C1 segment of cervical spinal cord (tissue), 14 donors: ENCODE measurements at places on chromosomes 1 and 21.

DNA sequence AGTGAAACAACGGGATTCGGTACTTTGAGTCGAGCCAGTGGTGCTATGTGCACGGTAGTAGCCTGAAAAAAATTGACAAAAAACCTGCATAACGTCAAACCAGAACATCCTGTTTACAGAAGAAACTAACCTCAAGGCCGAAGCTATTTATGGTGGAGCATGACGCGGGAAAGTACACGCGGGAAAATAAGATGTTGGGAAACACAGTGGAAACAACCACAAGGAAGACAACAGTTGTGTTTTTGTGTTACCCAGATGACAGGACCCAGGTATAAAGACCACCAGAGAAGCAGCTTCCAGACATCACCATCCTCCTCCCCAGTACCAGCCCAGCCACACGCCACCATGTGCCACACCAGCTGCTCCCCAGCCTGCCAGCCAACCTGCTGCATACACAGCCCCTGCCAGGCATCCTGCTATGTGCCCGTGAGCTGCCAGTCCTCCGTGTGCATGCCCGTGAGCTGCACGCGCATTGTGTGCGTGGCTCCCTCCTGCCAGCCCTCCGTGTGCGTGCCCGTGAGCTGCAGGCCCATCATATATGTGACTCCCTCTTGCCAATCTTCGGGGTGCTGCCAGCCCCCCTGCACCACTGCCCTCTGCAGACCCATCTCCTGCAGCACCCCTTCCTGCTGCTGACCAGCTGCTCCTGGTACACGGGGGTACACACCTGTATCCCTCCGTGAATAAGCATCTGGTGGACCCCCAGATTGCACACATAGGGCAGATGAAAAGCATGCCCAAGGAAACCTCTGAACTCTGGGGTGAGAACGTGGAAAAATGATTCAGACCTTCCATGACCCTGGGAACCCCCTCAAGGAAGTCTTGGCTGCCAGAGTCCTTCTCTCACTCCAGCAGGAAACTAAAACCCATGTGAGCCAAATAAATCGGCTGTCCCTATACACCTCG is at the start of gene KRTAP12-3:
KRTAP12-3 (plus strand) TSS at position 298 of the 906 bp plus-strand sequence; CDS start at position 346, 48 bp downstream.
- DNase-seq = no peak

DNA sequence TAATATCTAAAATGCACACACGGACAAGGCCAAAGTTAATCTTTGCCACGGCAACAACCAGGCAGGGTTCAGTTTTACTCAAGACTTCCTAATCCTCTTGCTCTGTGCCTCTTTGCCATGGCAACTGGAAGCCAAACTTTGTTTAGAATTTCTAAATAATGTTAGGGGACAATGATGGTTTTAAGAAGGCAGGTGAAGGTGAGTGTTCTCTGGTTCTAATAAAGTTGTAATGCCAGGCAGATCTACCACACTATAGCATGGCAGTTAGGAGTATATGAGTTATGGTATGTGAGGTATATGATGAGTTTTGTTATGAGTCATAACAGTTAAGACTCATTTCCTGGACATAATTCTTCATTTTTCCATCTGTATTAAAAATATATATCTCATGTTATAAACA is 2.7 kb downstream of the PTPRC start:
- DNase-seq = no peak

- no peak for DNase-seq
These were observed 229.7 kb downstream of the C1orf94 start for GRCh38 chr1:34406377-34406776.

DNA sequence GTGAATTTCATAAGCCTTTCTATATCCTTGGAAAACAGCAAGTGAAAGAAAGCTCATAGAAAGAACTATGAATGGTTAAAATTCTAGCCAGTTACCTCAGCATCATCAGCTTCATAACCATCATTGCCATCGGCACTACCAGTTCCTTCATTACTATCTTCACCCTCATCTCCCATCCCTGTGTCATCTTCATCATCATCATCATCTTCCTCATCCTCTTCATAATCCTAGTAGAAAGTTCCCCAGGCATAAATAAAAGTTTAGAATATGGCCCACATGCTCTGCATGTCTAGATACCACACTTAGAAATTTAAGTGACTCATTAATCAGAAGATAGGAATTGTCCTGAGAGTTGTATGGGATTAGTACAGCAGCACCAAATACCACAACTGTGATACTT is 49.0 kb downstream of the TPR start:
- no peak for DNase-seq

DNA sequence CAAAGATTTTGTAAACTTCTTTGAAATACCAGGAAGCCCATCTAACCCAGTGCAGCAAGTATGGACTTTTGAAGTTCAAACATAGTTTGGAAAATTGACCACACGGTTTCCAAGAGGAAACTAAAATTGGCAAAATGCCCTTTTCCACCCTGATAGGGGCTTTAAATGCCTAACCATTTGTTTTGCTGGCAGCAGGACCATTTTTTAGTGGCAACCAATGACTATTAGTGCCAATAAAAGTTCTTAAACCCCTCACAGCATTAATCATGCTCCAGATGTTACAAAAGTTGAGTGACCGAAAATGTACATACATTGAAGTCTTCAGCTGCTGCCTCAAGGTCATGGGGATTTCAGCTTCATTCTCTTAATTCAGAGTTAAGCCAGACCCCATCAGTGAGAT is 46.4 kb upstream of the ENAH start:
- no peak for DNase-seq

GRCh38 chr1:204356997-204357396 is 2.7 kb downstream of the PLEKHA6 start:
- no peak for DNase-seq

DNA sequence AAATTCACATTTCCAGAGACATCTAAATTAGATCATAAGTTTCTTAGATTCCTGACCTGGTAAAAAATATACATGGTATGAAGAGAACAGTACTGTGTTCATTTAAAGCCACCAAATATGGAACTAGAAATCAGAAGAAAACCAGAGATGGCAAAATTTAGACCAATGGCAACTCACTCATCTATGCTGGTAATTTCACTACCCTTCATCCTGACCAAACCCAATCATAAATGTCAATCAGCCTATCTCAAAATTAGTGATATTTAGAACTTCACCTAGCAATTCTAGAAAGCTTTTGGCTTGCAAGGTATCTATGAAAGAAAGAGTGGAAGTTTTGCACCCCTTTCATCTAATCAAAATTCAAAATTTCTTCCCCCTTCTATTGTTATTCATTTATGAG is 107.7 kb downstream of the NIBAN1 start:
- no peak for DNase-seq

DNA sequence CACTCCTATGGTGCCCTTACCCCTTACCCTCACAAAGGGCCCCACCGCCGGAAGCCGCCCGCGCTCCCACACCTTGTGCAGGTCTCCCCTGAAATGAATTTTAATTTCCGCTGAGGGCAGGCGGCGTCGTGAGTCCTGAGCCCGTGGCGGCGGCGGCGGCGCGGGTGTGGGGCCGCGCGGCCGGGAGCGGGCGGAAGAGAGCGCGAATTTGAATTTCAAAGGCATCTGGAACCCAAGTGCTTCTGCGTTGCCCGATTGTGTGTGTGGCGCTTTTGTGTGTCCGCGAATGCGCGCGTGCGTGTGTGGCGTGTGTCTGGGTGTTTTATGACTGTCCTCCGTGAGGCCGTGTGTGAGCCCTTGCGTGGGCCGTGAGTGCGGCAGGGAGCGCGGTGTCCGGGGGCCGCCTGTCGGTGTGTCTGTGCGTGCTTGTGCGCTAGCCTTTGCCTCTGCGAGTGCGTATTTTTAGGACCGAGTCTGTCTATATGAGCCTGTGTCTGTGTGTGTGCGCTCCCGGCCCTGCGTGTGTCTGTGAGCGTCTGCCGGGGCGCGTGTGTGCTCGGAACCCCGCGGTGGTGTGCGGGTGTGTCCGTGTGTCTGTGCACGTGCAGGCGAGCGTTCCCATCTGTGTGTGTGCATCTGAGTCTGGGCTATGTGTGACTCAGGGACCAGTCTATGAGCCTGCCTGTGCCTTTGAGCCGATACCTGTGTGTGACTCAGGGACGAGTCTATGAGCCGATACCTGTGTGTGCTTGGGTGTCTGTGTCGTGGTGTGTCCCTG is 7.9 kb upstream of the ADGRB2 start:
- no peak for DNase-seq

- DNase-seq = no peak
These were observed 1.9 kb downstream of the OLIG1 start for GRCh38 chr21:33071770-33072306.

- no peak for DNase-seq
These were observed 556 bp upstream of the RYR2 start for GRCh38 chr1:237041461-237041794.

DNA sequence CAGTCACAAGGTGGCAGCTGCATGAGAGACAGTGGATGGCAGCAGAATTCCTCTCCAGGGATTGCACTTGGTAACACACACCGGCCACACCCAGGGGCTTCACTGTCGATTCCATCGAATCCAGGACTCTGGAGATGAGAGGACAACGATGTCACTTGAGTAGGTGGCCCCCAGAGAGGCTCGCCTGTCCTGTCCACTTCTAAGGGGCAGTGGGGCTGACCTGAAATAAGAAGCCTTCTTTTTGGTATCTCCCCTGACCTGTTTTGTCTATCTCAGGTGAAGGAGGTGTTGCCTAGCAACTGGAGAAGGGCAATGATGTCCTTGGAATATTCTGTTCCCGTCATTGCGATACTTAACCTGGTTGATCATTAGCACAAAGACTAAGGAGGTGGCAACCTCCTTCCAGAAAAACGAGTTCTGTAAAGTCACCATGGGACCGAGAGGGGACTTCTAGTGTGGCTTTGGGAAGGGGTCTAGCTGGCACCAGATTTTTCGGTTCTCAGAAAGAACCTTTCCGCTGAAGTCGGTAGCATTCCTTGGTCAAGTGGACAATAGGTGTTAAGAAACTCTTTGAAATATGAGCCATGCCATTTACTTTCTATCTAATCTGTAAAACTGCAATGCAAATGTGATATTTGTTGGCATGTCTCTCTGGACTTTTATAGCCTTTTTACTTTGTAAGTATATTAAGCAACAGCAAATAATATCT is 85.2 kb upstream of the TMPRSS2 start:
- no peak for DNase-seq

DNA sequence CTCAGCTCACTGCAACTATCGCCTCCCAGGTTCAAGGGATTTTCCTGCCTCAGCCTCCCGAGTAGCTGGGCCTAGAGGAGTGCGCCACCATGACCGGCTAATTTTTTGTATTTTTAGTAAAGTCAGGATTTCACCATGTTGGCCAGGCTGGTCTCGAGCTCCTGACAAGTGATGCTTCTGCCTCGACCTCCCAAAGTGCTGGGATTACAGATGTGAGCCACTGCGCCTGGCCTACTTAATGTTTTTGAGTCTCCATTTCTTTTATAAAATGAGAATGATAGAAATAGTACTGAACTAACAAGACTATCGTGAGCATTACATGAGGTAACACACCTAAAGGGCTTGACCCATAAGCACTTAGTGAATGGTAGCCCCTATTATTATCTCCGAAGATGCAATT is 21.4 kb downstream of the NUAK2 start:
- DNase-seq = no peak

GRCh38 chr1:87394513-87394912 is 65.8 kb downstream of the LMO4 start:
- DNase-seq = no peak

- DNase-seq = no peak
These were observed 1128.7 kb downstream of the AMY1C start for GRCh38 chr1:104878203-104878909.

DNA sequence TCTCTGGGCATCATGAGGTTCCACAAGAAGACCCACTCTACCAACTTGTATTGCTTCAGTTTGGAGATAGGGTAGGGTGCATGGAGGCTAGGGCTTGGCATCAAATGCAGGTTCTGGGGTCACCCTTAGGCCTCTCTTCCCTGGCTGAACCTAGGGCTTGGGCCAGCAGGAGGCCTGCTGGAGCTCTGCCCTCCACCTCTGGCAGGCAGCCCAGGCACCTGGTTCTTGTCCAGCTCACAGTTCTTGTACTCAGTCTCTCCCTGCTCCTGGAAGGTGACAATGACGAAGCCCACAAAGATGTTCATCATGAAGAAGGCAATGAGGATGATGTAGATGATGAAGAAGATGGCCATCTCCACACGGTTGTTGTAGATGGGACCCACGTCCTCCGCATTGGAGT is 37.5 kb upstream of the KIF21B start:
- DNase-seq = no peak

GRCh38 chr1:165960136-165960535 is 132.7 kb downstream of the UCK2 start:
- DNase-seq = no peak

- DNase-seq = no peak
These were observed 1.5 kb downstream of the NUP133 start for GRCh38 chr1:229506633-229507032.

GRCh38 chr1:79777481-79778219 is 771.1 kb upstream of the ADGRL4 start:
- DNase-seq = no peak

DNA sequence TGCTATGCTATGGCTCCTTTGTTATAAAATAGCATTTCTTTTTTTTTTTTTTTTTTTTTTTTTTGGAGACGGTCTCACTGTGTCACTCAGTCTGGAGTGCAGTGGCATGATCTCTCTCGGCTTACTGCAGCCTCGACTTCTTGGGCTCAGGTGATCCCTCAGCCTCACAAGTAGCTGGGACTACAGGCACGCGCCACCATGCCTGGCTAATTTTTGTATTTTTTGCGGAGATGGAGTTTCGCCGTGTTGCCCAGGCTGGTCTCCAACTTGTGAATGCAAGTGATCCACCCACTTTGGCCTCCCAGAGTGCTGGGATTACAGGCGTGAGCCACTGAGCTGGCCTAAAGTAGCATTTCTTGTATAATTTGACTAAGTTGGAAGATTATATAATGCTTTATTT is 10.8 kb downstream of the CAMTA1 start:
- no peak for DNase-seq
